Retinal pigment epithelial cell (primary cell): ENCODE measurements at places on chromosomes 5 and 9.

DNA sequence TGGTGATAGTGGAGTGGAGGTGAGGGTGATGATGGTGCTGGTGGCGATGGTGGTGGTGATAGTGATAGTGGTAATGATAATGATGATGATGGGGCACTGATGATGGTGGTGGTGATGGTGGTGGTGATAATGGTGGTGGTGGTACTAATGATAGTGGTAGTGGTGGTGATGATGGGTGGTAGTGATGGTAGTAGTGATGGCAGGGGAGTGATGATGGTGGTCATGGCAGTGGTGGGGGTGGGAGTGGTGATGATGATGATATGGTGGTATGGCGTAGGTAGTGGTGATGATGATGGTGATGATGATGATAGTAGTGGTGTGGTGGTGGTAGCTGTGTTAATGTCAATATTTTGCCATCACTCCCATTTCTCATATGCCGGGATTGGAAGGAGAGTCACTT is 44.5 kb upstream of the ORM1 start:
- DNase-seq: no peak

- DNase-seq: peak; percentile 35
These were observed 732 bp downstream of the MARCHF11 start for GRCh38 chr5:16178745-16179372.

GRCh38 chr9:134546246-134546731 is 95.3 kb upstream of the COL5A1 start:
- DNase-seq: peak; percentile 76

- DNase-seq: no peak
These were observed at the start of gene ADCY2 for GRCh38 chr5:7395947-7396712. ADCY2 (plus strand) TSS chr5:7396138; CDS start chr5:7396297, 159 bp downstream.

DNA sequence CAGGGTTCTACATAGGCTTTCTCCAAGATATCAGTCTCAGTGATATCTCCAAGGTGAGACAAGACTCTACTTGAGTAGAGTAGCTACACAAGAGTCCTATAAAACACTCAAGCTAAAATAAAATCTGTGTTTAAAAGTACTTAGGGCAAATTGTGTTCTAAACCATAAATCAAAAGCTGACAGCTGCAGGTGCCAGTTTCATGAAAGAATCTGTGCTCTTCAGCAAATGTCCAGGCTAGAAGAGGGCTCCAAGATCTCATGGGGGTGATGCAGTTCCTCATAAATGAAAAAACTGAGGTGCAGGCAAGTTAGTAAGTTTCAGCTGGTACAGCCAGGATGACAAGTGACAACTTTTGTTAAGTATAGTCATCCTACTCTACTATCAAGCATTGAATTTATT is 142.8 kb upstream of the TNPO1 start:
- DNase-seq: no peak

GRCh38 chr5:146457431-146457830 is 10.3 kb downstream of the TCERG1 start:
- no peak for DNase-seq

GRCh38 chr9:38671372-38671731 is 48.6 kb downstream of the FAM240B start:
- no peak for DNase-seq

- no peak for DNase-seq
These were observed 1242.3 kb upstream of the WWC1 start for GRCh38 chr5:167049043-167049663.

DNA sequence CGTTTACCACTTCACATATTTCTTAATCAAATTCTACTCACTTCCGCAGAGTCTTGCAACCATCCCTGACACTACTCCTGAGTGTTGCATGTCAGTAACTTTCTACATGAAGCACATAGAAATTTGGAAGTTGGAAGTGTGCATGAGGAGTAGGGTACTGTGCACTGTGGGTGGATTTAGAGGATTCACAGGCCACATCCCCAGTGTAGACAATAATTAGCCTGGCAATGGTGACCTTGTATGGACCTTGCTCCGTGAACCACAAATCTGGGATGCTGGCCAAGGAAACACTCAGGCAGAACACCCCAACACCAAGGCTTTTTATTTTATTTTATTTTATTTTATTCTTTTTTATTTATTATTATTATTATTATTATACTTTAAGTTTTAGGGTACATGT is 25.5 kb downstream of the CTSL start:
- DNase-seq: no peak

DNA sequence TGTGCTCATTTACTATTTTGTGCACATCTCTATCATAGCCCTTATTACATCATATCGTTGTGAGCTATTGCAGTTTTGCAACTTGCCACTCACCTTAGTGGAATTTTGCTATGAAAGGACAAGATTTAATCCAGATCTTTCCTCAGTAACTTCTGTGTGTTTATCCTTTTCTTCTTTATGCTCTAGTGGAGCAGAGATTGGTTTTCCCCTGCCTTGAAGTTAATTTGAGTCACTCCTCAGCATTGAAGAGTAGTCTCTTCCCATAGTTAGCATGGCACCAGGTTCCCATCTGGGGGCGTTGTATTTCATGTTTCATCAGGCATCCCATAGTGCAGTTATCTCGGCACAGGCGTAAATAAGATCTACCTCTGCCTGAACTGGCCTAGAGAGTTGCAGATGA is 510.4 kb downstream of the PSAT1 start:
- DNase-seq: no peak

DNA sequence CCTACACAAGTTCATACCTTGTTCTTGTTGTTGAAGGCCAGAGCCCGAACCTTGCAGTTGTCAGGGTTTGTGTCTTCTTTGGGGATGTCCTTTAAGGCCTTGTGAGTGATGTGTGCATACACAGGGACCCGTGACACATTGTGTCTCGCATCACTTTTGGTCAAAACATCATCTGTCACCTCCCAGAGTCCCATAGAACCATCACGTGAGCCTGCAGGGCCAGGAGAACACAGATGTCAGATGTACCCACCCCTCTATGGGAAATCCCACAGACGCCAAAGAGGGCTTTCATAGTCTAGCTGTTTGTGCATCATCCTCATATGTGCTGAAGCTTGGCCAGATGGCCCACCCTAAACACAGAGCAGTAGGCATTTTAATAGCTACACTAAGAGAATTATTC is 28.2 kb downstream of the DCAF12 start:
- no peak for DNase-seq
